ENCODE measurements at places on chromosomes 6 and 20.

DNA sequence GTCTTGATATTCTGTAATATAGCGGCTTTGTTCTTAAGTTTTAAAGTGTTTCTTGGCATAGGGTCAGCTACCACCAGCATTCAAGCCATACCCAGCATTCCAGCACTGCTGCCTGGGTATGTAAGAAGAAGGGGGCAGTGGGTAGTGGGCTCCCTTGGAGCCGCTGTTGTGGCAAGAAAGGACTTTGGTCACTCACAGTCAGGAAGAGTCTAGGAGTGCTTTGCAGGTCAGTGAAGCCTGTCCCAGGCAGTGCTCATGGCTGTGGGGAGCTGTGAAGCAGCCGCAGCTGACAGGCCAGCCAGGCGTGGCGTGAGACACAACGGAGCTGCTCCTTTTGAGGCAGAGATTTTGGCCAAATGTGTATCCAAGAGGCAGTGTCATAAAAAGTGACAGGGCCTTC is 512.0 kb downstream of the CDKAL1 start:
- DNase-seq = no peak

DNA sequence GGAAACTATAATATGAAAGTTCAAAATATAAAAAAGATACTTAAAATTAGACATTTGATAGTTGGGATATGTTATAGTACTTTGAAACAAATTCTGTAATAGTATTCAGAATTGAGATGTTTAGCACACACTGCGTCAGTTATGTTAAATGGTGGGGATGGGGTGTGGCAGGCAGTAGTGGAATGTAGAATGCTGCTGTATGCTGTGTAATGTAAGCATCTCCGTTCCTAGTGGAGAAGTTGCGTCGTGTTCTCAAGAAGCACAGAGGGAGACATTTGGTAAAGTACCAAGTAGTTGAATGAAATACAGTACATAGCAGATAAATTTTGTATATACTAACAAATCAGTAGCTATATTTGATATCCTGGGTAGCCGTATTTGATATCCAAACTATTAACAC is 192.4 kb downstream of the ZFAND3 start:
- no peak for DNase-seq

GRCh38 chr6:121732641-121733040 is 297.2 kb downstream of the GJA1 start:
- DNase-seq = no peak

GRCh38 chr6:29723666-29724588 is 693 bp downstream of the HLA-F start:
- DNase-seq = peak; percentile 80

DNA sequence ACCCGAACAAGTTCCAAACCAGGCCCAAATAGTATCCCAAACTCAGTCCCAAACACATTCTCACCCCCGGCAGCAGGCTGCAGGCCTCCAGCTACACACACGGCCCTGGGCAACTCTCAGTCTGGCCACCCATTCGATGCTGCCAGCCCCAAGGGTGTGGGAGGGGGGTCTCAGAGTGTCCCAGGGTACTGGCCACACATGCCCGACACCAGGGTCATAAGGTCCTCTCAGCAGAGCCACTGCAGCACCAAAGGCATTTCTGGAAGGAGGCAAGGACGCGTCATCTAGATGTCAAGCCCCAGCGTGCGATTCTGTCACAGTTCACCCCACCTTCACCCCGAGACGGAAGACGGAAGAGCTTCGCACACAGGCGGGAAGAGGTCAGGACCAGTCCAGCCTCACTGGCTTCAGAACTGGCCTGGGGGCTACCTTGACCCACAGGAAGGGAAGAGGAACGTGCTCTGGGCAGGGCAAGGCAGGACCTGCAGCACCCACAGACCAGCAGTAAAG is 9.5 kb downstream of the MYL9 start:
- DNase-seq = no peak

- DNase-seq = no peak
Observed at GRCh38 chr6:36469148-36469661, 26.4 kb downstream of the KCTD20 start.

- DNase-seq = no peak
Observed at GRCh38 chr6:82909551-82909950, 156.1 kb downstream of the UBE3D start.

GRCh38 chr6:17959302-17959701 is 28.1 kb downstream of the KIF13A start:
- no peak for DNase-seq

- no peak for DNase-seq
Observed at GRCh38 chr20:37533154-37533715, 5.6 kb upstream of the BLCAP start.

- DNase-seq = no peak
Observed at GRCh38 chr6:115511771-115512170, 548.9 kb downstream of the FRK start.

GRCh38 chr6:13274707-13275434 is 53.5 kb downstream of the TBC1D7 start:
- no peak for DNase-seq

Data from activated naive CD8-positive, alpha-beta T cell treated with anti-CD3 and anti-CD28 coated beads for 36 hours (primary cell).